Effector CD4-positive, alpha-beta T cell (primary cell): ENCODE measurements at places on chromosomes 4 and X.

DNA sequence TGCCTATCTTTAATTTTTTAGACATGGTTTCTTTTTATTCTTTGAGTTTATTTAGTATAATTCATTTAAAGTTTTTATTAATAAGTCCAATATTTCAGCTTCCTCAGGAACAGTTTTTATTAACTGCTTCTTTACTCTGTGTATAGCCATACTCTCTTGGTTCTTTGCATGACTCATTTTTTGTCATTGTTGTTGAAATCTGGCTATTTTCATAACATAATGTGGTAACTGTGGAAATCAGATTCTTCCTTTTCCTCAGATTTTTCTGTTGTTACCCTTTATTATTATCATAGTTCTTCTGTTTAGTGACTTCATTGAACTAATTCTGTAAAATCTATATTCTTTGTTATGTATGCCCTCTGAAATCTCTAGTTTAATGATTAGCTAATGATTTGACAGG lies 124.9 kb upstream of the CYSLTR1 start:
- DNase-seq, result no peak

DNA sequence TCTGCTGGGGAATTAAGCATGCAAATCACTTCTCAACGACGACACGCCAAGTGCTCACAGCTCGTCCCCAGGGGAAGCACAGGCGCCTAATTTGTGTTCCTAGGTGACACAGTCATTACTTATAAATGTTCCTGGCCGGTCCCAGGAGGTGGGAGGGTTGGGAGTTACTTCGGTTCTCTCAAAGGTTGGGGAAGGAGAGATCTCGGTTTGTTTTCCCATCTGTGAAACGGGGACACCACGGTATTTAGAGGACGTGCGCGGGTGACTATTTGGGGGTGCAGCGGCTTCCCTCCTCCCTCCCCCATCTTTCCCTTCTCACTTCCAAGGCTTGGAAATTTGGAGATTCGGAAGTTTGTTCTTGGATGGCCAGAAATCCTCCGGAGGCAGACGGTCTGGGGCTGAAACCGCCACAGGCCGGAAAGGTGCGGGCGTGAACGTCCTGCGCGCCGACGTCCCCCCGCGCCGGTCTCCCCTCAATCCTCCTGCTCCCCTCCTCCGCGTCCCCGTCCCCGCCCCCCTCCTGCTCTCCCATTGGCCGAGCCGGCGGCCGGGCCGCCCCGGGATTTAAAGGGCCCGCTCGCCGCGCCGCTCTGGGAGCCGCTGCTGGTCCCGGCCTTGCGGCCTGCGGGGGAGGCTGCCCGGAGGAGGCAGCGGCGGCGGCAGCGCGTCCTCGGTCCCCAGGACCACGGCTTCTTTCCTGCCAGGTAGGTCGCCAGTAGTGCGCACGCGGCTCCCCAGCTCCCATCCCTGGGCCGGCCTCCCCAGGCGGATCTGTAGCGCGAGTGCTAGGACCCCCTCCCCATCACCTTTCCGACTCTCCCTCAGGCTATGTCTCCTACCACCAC lies at the start of gene PORCN:
TSS of gene PORCN (plus strand) at position 593 of the 845 bp plus-strand sequence. CDS start 829 bp downstream, outside the sequence.
- DNase-seq, result peak; percentile 68

DNA sequence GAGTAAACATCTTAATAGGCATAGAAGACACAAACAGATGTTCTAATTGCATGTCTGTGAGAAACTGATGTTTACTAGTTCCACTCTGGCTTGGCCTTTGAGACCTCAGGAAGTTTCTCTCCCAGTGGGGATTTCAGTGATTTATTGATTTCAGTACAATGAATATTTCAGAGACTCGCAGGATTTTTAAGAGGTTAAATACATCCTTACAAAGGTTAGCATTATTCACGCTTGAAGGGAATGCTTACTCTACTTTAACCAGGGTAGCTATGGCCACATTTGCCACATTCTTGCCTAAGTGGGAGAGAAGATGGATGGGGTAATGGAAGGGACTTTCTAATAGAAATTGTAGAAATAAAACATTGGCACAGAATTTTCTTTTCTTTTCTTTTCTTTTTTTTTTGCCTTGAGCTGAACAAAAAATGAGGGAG lies 480.1 kb downstream of the SPRY1 start:
- no peak for DNase-seq

- DNase-seq, result no peak
Observed at GRCh38 chr4:57093845-57094831, 16.0 kb downstream of the IGFBP7 start.

GRCh38 chrX:7889680-7890079 lies 37.5 kb downstream of the PNPLA4 start:
- DNase-seq, result no peak

GRCh38 chrX:43469391-43470054 lies 186.6 kb upstream of the MAOA start:
- no peak for DNase-seq

DNA sequence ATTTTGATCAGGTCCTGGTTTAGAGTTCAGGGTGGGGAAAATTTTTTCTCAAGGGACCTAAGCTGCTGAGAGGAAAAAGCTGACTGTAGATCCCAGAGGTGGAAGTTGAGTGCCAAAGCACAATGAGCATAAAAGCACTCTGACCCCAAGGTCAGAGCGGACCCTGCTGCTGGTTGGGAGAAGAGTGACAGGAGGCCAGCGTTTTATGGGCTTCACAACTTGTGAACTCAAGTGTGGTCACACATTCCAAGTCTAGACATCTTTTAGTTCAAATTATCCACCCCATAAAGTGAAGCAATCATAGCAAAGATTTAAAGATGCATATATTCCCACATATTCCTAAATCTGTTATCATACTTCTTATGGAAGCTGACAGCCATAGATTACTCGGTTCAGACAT lies 220.3 kb downstream of the CHIC2 start:
- DNase-seq, result no peak

DNA sequence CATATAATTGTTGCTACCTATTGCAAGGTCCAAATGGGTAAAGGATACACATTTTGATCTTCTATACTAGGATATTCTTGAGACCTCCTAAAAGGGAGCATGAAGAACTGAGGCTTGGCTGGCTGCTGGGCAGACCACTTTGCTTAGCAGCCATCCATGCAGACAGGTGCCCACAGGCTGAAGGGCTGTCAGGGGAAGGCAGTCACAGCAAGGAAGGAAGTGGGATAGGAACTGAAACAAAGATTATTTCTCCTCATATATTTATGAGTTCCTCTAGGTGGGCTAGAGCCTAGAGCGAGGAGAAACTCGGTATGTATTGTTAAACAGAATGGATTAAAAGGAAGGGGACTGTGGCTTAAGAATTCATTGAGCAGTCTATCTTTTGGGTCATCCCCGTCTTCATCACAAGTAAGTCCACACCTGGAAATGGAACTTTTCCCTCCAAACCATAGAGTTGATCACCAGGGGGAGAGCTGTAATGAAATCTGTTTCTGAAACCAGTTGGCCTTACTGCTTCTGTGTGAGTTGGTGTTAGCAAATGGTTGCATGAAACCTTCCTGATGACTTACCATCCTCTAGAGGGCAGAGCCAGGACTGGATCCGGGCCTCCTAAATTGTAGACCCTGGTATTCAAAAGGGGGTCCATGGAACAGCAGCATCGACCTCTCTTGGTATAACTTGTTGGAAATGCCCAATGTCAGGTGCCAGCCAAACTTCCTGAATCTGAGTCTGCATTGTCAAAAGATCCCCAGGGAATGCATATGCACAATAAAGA lies 42.3 kb downstream of the AFF2 start:
- no peak for DNase-seq

GRCh38 chr4:53116954-53117353 lies 248.9 kb downstream of the SCFD2 start:
- no peak for DNase-seq

DNA sequence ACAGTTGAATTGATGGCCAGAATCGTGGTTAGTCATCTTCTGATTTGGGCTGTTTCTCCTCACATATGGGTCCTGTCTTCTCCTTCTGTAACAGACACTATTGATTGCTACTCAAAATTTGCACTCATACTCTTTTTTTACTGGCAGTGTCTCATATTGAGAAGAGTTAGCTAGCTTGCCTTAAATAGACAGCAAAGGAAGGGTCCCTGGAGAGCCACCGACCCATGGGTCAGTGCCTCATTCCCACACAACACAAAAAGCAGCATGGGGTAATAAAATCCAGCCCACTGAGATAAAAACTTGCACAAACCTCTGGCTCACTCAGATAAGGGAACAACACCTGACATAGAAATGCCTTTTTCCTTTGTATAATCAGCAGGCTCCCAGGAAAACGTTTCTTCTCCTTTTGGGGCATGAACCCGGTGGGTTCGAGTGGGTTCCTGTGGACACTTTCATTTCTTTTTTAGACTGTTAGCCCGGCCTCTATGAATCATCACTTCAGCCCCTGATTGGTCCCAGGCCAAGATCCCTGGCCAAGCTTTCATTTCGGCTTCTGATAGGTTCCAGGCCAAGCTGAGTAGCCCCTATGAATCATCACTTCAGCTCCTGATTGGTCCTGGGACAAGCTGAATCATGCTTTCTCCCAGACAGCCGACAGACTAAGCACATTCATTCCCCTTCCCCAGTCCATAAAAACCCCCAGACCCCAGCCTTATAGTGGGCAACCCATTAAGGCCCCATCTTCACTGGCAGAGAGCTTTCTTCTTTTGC lies 408.1 kb downstream of the DCAF12L2 start:
- no peak for DNase-seq

DNA sequence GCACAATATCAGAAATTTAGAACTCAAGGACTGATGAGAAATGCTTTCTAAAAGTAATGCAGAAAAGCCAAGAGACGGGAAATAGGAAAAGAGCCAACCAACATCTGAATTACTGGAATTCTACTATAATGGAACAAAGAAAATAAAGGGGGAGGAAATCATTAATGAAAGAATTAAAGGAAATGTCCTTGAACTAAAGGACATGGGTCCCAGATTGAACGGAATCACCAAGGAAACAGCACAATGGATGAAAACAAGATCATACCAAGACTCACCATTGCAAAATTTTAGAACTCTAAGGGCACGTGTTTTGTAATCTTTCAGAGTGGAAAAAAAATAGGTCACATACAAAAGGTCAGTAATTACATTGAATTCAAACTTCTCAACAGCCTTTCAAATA lies 35.9 kb downstream of the HPGDS start:
- no peak for DNase-seq

GRCh38 chr4:152424977-152425376 lies 110.9 kb downstream of the FBXW7 start:
- no peak for DNase-seq

DNA sequence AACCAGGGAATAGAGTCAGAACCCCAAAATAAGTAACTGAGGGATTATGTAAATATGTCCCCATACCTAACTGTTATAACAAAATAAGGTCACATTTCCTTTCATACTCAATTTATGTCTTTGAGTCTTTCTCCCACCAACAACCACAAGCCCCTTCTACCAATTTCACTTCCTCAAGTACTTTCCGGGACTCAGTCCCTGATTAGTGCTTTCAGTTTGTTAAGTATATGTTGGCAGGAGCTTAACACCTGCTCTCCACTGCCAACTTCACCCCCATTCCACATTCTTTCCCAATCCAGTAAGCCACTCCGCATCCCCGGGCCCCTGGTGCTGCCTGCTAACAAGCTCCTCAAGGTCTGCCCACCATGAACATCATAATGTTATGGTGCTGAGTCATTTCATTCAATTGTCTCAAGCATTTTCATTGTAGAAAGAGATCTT lies 71.3 kb upstream of the SPRY1 start:
- no peak for DNase-seq

DNA sequence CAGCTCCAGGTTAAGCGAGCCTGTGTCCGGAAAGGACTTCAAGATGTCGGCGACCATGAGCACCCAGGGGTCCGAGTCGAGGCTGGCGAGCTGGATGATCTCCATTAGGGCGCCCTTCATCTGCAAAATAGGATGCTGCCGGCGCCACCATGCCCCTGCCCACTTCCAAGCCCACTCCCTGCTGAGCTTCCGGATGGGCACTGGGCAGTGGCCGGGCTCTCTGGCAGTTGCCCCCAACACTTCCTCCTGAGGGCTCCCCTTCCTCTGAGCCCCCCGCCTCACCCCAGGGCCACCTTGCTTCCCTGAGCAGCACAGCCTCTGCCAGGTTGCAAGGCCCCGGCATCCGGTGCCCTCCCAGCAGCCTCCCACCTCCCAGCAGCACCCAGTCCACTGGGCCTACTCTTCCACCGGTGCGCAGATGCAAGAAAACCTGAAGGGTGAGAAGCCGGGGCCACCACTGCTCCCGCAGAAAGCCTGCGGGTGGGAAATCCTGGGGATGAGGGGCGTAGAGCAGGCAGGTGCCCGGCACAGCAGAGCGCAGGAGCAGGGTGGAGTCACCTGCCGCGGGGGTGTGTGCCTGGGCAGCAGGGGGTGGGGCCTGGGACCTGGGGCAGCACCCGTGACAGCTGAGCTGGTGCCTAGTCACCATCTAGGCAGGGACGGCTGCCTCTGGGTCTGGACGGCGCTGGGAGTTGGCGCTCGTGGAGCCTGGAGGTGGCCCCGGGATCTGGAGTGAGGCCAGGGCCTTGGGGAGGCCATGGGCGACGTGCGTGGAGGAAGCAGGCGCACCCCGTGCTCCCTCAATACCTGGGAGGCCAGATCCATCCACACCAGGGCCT lies 17.0 kb downstream of the NELFA start:
- no peak for DNase-seq

- no peak for DNase-seq
Observed at GRCh38 chrX:118022753-118023152, 93.9 kb downstream of the KLHL13 start.

- no peak for DNase-seq
Observed at GRCh38 chr4:138863160-138863559, 152.4 kb upstream of the NOCT start.

DNA sequence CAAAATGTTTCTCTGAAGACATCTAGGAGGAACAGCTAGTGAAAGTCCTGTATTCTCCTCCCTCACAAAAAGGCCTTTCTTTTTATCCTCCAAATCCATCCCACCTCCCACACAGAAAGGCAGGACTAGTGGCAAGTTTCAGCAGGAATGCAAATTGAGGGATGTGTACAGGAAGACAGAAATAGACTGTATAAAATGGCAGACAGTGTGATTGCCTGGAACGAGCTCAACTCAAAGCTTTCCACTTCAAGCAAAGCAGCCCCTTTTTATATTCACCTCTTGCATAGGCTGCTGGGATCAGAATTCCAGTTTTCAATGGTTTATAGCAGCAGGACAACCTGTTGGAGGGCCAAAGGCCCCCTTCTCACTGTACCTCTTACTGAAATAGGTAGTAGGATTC lies 57.5 kb downstream of the DCX start:
- no peak for DNase-seq

DNA sequence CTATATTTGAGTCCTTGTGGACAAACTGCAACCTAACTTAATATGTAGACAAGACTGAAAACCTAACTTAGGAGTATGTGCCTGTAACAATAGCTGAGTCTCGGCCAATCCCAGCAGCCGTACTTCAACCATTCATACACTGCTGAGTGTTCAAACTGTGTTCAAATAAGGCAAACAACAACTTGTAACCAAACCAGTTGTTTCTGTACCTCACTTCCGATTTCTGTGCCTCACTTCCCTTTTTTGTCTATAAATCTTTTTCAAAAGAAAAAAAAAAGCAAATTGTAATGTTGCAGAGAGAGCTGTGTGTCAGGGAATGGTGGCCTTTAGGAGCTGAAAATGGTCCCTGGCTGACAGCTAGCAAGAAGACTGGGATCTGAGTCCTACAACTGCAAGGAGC lies 46.0 kb downstream of the GEMIN8 start:
- DNase-seq, result no peak

GRCh38 chr4:1032861-1033260 lies 21.4 kb downstream of the FGFRL1 start:
- no peak for DNase-seq

GRCh38 chr4:140268186-140268841 lies 105.1 kb upstream of the SCOC start:
- no peak for DNase-seq

GRCh38 chr4:76420188-76420761 lies 666 bp downstream of the CCDC158 start:
- DNase-seq, result no peak

- peak; percentile 58 for DNase-seq
Observed at GRCh38 chr4:54233697-54234496, 4.8 kb downstream of the PDGFRA start.

- DNase-seq, result no peak
Observed at GRCh38 chr4:138798404-138798803, 217.2 kb upstream of the NOCT start.
